ENCODE measurements at places on chromosomes 6 and 20.

- DNase-seq, result peak; percentile 18
These were observed 363.5 kb downstream of the SYNE1 start for GRCh38 chr6:152273638-152274037.

DNA sequence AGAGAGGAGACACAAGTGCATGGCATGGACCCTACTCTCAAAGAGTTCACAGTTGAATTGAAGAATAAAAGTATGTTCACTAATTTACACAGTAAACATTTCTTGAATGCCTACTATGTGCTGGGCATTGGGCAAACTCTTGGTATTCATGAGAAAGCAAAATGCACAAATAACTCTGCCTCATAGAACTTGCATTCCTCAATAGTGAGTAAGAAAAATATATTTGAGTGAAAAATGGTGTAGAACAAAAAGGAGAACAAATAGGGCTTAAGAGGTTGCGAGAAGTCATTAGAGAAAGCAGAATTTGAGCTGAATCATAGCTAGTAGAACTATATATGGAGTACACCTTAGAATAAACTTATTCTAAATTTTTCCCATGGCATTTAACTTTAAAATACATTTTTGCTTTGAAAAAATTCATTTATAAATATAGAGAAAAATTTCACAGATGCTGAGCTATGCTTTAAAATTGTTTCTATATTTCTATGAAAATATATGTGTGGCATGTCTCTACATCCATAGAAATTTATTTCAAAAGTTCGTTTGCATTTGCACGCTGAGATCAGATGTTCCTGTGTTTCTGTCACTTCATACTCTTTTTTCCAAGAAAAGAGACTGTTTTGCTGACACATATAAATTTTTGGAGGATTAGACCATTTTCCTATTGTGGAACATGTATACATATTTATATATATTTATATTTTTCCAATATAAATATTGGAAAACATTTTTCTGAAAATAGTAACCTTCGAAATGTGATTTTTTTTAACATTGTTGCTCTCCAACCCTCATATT is 236.1 kb downstream of the KCNQ5 start:
- peak; percentile 76 for DNase-seq

DNA sequence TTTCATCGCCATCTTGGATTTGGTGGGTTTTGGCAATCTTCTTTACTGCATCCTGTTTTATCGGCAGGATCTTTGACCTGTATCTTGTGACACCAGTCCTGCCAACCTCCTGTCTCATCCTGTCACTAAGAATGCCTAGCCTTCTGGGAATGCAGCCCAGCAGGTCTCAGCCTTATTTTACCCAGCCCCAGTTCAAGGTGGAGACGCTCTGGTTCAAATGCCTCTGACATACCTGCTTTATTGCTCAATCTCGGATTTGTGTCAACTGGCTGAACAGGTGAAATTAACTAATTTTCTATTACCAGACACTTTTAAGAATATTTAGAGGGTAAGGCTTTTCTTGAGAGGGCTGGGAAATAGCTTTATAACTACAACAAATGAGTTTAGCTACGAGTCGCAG is 102.5 kb downstream of the SASH1 start:
- no peak for DNase-seq

DNA sequence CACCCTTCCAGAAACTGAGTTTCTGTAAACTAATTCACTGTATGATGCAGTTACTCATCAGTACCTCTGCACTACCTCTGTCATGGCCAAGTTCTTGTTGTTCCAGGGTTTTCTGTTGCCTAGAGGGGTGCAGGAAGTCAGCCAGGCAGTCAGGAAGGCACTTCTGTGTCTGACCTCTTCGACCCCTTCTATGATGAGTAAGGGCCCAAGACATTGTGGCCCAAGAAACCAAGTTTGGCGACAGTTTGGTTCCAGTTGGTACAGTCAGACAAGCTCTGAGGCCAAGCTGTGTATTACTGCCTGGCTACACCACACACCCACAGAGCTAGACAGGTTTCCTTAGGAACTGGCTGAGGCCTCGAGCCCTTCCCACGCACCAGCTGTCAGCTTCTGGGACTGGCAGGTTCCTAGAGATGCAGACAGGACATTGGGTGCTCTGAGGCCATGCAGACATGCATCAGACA is 41.2 kb downstream of the TRAF3IP2 start:
- peak; percentile 35 for DNase-seq

DNA sequence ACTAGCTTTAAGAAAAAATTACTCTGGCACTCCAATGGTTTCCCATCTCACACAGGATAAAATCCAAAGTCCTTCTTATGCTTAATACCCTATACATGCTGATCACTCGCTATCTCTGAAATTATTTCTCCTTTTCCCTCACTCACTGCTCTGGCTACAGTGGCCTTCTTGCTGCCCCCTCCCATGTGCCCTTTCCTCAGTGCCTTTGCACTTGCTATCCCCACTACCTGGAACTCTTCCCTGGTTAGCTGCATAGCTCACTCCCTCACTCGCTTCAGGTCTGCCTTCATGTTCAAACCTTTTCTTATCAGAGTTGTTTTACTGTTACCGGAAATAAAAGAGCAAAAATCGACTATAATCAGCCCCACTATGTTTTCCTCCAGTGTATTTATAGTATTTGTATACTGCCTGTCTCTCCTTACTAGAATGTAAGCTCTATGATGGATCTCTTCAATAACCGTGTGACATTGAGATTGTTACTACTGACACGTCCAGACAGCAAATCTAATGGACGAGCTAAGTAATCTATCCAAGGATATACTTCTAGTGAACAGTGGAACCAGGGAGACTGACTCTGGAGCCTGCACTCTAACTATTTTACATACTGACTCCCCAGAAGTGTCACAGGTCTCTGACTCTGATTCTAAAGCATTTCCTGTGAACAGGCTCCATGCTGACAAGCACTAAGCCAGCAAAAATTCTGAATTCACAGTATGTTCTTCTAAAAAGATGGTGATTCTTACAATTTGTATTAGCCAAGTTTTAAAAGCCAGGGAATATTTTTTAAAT is 25.1 kb downstream of the FKBP5 start:
- peak; percentile 87 for DNase-seq

- no peak for DNase-seq
These were observed 33.1 kb downstream of the SRC start for GRCh38 chr20:37378785-37379598.

GRCh38 chr20:9978397-9979004 is 56.3 kb upstream of the ANKEF1 start:
- peak; percentile 84 for DNase-seq

DNA sequence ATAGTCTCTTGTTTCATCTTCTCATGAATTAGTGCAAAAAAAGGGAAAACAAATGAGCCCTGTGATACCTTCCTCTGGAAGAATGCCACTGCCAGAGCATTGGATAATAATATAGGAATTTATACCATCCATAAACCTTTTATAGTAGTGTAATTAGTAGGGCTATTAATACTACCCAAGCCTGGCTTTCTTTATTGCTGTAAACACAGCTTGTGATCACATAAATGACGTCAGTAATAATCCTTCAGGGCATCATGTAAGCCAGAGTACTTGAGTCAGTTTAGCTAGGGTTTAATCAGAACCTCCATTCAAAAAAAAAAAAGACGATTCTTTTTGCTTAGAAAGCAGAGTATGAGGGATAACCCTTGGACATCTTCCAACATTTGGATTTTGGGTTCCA is 264.8 kb downstream of the SLC35F1 start:
- DNase-seq, result no peak

DNA sequence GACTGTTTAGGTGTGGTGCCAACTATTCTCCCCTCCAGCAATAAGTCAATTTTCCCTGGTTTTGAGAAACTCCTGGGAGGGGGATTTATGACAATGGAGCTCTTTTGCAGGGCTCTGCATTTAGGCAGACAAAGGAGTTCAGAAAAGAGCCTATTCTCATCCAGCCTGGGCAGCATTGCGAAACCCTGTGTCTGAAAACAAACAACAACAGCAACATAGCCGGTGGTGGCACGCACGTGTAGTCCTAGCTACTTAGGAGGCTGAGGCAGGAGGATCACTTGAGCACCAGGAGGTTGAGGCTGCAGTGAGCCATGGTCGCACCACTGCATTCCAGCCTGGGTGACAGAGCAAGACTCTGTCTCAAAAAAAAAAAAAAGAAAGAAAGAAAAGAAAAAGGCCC is 6.4 kb downstream of the CLPS start:
- no peak for DNase-seq

DNA sequence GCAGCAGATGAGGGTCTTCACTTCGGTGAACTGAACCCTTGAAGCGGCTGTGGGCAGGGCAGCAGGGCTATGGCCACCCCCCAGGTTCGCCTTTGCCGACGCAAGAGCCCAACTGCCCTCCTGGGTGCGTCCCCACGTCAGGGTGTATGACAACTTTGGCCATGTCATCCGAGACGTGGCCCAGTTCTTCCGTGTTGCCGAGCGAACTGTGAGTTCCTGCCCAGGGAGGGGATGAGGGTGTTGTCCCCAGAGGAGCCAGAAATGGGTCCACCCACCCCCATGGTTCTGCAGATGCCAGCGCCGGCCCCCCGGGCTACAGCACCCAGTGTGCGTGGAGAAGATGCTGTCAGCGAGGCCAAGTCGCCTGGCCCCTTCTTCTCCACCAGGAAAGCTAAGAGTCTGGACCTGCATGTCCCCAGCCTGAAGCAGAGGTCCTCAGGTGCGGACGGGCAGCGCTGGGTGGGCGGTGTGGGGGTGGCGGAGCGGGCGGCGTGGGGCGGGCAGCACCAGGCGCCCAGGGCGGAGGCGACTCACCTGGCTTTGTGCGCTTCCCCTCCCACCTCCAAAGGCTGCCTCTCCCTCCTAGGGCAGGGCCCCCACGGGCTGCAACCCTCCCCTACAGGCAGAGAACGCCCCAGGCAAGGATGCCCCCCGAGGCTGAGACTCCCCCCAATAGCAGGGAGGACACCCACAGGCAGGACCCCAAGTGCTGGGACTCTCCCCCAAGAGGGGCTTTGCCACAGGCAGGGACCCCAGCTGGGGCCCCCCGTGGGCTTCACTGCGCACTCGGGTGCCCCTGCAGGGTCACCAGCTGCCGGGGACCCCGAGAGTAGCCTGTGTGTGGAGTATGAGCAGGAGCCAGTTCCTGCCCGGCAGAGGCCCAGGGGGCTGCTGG is 6.2 kb upstream of the TNFRSF6B start:
- no peak for DNase-seq

- DNase-seq, result peak; percentile 77
These were observed 5.9 kb downstream of the SLC2A10 start for GRCh38 chr20:46715292-46715756.

DNA sequence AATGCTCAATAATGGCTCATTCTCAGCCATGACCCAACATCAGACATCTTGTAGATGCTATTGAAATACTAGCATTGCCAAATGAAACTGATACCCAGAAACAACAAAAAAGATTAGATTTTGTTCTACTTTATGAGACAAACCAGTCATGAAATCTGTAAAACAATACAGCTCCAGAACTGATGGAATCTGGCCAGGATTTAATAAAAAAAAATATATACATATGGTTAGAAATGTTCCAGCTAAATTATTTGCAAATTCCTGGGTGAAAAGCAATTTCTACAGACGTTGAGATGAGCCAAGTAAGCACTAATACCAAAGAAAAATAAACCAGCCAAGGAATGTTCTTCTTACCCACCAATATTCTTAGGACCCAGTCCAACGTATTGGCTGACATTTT is 201.3 kb downstream of the EPHA7 start:
- no peak for DNase-seq

DNA sequence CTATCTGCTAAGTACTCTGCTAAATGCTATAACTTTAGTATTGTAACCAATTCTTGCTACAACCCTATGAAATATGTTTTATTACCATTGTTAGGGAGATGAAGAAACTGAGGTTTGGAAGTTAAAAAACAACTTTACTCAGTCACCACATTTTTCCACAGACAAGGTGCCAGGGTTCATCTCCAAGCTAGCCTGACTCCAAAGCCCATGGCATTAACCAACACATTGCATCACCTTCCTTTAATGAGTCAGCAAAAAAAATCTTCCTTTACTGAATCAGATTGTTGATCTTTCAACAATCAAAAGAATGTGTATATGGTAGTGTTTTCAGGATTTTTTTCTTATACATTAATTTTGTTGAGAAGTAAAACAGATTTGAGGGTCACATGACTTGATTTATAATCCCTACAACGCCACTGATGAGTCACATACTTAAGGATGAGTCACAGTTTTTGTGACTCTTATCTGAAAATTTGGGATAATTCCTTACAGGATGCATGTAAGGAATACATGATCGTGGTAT is 41.5 kb downstream of the MAN1A1 start:
- peak; percentile 91 for DNase-seq
